Suprapubic skin (tissue), 4 donors: ENCODE measurements at places on chromosomes 6 and 20.

GRCh38 chr6:2410656-2411380 is 165.4 kb upstream of the GMDS start:
- no peak overlapping the region for H3K27ac ChIP-seq
- H3K4me1 ChIP-seq, result no peaks in the 10 kb centered on the region
- no peaks in the 10 kb centered on the region for H3K36me3 ChIP-seq
- no peak overlapping the region for H3K4me3 ChIP-seq

DNA sequence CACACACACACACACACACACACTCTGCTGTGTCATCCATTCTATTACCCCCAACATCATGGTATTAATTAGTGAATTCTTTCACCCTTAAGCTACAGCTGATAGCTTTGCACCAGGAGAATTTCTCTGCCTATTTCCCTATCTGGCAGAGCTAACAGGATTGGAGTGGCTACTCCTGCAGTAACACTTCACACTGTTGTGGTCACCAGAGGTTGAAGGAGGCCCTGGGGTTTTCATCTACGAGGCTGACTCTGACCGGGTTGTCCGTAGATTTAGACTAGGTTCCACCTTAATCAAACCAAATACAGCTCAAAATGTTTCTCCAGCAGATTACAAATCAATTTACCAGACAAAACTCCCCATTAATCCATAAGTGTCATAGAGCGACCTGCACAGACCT is 69.2 kb upstream of the RIPOR2 start:
- no peak for DNase-seq
- H3K4me3 ChIP-seq, result no peak overlapping the region
- H3K36me3 ChIP-seq, result no peaks in the 10 kb centered on the region
- H3K27me3 ChIP-seq, result no peaks in the 10 kb centered on the region
- H3K27ac ChIP-seq, result peak overlapping the region; percentile 89

DNA sequence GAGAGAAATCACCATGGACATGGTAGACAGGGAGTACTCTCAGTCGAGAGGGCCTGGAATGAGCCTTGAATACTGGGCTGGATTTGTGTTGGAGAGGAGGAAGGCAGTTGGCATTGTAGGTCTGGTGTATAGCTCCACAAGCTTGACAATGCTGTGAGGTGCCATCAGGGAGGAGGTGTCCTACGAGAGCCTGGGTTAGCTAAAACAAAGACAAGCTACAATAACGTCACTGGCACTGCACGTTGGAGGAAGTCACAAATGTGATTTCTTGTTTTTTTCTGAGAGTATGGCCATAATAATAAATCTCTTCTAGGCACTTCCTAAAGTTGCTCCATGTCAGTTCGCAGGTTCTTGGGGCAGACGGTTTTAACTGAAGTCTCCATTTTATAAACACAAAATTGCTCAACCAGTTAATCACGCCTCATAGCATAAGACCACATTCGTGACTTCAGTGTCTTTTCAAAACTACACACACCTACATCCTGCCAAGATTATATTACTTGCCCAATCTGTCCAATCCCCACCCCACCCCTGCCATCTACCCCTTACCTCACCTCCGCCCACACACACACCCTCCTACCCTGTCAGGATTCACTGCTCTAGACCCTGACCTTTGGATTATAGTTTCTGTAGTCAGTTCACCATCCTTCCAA is 4.4 kb upstream of the HLA-DMB start:
- no peak overlapping the region for H3K4me3 ChIP-seq
- peaks cover 18% of the 10 kb centered on the region for H3K4me1 ChIP-seq
- H3K36me3 ChIP-seq, result no peaks in the 10 kb centered on the region
- DNase-seq, result no peak
- H3K27me3 ChIP-seq, result peaks cover 5% of the 10 kb centered on the region

GRCh38 chr6:22145823-22146677 is 150.8 kb downstream of the PRL start:
- DNase-seq, result no peak
- H3K4me3 ChIP-seq, result peak overlapping the region; percentile 39
- H3K27me3 ChIP-seq, result no peaks in the 10 kb centered on the region
- H3K4me1 ChIP-seq, result peaks cover 44% of the 10 kb centered on the region
- H3K27ac ChIP-seq, result no peak overlapping the region
- H3K36me3 ChIP-seq, result no peaks in the 10 kb centered on the region

DNA sequence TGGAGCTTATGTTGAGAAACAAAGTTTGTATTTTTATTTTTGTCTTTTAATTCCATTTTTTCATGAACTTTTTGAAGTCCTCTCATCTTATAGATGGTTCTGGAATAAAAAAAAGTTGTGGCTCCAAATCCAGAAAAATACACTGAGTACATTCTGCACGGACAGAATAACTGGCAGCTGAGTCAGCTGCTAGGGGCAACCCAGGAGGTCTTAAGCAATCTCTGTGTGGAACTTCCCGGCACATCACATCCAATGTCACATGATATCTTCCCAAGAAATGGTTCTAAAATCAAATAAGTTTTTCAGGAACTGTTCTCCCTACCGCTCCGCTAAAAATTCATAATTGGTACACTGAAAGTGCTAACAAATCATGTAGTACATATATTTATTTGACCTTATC is 29.8 kb downstream of the SLC13A3 start:
- H3K4me3 ChIP-seq, result no peak overlapping the region
- no peak for DNase-seq
- H3K27ac ChIP-seq, result no peak overlapping the region
- H3K27me3 ChIP-seq, result no peaks in the 10 kb centered on the region

GRCh38 chr6:12171717-12172116 is 118.4 kb upstream of the EDN1 start:
- no peaks in the 10 kb centered on the region for H3K36me3 ChIP-seq
- H3K27ac ChIP-seq, result no peak overlapping the region
- no peaks in the 10 kb centered on the region for H3K4me1 ChIP-seq
- no peak for DNase-seq

- DNase-seq, result no peak
- H3K4me1 ChIP-seq, result peaks cover 5% of the 10 kb centered on the region
- no peaks in the 10 kb centered on the region for H3K36me3 ChIP-seq
- H3K27ac ChIP-seq, result no peak overlapping the region
- H3K27me3 ChIP-seq, result no peaks in the 10 kb centered on the region
Observed at GRCh38 chr6:47044397-47044796, 2.3 kb upstream of the ADGRF1 start.

- H3K36me3 ChIP-seq, result peaks cover 37% of the 10 kb centered on the region
- no peak for DNase-seq
- no peaks in the 10 kb centered on the region for H3K4me1 ChIP-seq
- no peak overlapping the region for H3K4me3 ChIP-seq
Observed at GRCh38 chr6:117706504-117706903, 31.2 kb downstream of the NUS1 start.

DNA sequence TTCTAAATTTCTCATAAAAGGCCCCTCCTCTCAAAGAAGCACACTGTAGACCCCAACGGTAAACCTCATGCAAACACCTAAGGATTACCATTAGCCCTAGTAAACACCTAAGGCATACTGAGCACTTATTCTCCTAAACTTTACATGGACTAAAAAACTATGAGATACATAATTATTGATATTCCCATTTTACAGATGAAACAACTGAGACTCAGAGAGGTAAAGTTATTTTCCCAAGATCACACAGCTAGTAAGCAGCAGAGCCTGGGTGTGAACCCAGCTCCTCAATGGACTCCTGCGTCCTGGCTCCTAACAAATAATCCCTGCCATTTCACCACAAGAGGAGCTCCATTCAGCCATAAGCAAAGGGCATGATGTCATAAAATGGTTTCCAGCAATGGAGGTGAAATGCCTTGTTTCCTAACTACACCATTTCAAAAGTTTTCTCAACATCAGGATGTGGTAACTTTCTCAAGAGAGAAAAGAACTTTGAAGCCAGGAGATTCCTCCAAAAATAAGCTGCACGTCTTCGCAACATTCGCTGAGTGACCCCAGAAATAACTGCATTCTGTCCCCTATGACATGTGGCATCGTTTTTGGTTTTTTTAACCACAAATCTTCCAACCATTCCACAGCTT is 4.1 kb downstream of the ATP9A start:
- no peak for DNase-seq
- no peak overlapping the region for H3K27ac ChIP-seq
- peaks cover 12% of the 10 kb centered on the region for H3K4me1 ChIP-seq

GRCh38 chr20:49395183-49395582 is 87.3 kb downstream of the KCNB1 start:
- no peaks in the 10 kb centered on the region for H3K27me3 ChIP-seq
- H3K36me3 ChIP-seq, result no peaks in the 10 kb centered on the region
- DNase-seq, result no peak
- H3K4me3 ChIP-seq, result no peak overlapping the region
- H3K4me1 ChIP-seq, result peaks cover 20% of the 10 kb centered on the region
- peak overlapping the region; percentile 73 for H3K27ac ChIP-seq

GRCh38 chr20:58647796-58648501 is 3.1 kb upstream of the STX16 start:
- no peaks in the 10 kb centered on the region for H3K27me3 ChIP-seq
- H3K4me1 ChIP-seq, result peaks cover 29% of the 10 kb centered on the region
- no peak overlapping the region for H3K27ac ChIP-seq
- no peaks in the 10 kb centered on the region for H3K36me3 ChIP-seq
- DNase-seq, result no peak

GRCh38 chr6:29509239-29509638 is 21.5 kb upstream of the MAS1L start:
- H3K27me3 ChIP-seq, result peaks cover 3% of the 10 kb centered on the region
- H3K36me3 ChIP-seq, result no peaks in the 10 kb centered on the region
- H3K4me1 ChIP-seq, result no peaks in the 10 kb centered on the region
- no peak overlapping the region for H3K27ac ChIP-seq

DNA sequence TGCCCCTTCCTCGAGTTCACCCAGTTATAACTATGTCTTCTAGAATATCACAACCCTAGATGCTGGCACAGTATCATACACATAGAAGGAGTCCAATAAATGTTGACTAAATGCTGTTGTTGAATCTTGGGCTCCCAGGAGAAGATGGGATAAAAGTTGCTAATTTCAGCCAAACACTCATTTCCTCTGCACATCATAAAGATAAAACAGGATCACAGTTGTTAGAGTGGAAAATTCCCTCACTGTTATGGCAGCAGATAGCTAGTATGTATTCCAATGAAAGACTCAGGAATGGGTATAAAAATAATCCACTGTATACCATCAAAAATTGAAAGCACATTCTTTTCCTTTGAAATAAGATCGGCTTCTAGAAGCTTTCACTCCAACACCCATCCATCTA is 294.9 kb upstream of the TSHZ2 start:
- no peak overlapping the region for H3K27ac ChIP-seq
- no peak for DNase-seq
- no peaks in the 10 kb centered on the region for H3K27me3 ChIP-seq
- no peaks in the 10 kb centered on the region for H3K36me3 ChIP-seq
- no peaks in the 10 kb centered on the region for H3K4me1 ChIP-seq

- peaks cover 20% of the 10 kb centered on the region for H3K27me3 ChIP-seq
- no peak overlapping the region for H3K27ac ChIP-seq
- H3K4me1 ChIP-seq, result no peaks in the 10 kb centered on the region
- DNase-seq, result no peak
Observed at GRCh38 chr20:44010162-44010704, 95.6 kb downstream of the TOX2 start.

GRCh38 chr6:20952699-20953474 is 418.6 kb downstream of the CDKAL1 start:
- no peaks in the 10 kb centered on the region for H3K27me3 ChIP-seq
- no peaks in the 10 kb centered on the region for H3K4me1 ChIP-seq
- DNase-seq, result no peak
